ENCODE measurements at places on chromosomes 5 and 9.

DNA sequence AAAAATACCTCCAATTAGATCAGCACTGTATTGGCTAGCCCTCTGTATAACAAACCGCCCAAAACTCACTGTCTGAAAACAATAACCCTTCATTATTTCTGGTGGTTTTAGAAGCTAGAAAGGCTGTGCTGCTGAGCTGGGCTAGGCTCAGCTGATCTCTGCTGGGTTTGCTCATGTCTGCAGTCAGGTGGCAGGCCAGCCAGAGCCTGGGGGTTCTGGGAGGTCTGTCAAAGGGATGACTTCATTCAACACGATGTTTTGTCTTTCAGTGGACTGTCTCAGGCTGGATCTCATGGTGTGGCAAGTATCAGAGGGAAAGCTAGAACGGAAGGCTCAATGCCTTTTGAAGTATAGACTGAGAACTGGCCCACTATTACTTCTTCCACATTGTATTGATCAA lies 335.1 kb upstream of the DMAC1 start:
- DNase-seq, result no peak

GRCh38 chr5:36535859-36536615 lies 70.4 kb upstream of the SLC1A3 start:
- DNase-seq, result no peak

DNA sequence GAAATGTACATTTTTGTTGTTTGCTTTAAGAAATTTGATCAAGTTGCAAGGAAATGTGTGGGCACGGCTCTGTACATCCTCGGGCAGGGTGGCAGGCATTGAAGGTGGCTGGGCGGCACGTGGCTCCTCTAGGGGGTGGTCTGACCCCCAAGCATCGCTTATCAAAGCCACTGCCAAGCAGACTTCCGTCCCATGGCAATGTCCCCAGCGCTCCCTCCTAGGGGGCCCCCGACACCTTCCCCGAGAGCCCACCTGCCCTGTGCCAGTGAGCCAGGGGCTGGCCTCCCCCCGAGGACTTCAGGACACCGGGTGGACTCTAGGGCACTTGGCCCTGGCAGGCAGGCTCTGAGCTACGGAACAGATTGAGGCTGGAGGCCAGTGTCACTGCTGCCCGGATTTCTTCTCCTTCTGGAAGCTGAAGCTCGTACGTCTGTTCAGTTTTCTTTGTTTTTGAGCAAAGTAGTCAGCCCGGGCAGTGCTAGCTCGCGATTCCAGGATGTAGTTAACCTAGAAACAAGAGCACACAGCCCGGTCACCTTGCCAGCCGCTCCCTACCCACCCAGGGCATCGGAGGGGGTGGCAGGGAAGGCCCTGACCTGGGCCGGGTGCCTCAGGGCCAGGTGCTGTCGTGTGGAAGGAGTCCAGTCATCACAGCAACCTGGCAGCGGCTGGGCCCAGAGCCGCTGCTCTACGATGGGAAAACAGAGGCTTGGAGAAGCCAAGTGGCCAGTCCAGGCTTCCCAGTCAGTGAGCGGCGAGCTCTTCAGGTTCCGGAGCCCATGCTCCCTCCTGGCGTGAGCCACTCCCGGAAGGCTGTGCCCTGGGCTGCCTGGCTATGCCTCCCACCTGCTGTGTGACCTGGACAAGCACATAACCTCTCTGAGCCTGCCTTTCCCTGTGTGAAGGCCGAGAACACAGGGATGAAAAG lies 177.1 kb downstream of the GAPVD1 start:
- DNase-seq, result no peak

GRCh38 chr9:92044936-92045335 lies 70.3 kb downstream of the SPTLC1 start:
- DNase-seq, result no peak

DNA sequence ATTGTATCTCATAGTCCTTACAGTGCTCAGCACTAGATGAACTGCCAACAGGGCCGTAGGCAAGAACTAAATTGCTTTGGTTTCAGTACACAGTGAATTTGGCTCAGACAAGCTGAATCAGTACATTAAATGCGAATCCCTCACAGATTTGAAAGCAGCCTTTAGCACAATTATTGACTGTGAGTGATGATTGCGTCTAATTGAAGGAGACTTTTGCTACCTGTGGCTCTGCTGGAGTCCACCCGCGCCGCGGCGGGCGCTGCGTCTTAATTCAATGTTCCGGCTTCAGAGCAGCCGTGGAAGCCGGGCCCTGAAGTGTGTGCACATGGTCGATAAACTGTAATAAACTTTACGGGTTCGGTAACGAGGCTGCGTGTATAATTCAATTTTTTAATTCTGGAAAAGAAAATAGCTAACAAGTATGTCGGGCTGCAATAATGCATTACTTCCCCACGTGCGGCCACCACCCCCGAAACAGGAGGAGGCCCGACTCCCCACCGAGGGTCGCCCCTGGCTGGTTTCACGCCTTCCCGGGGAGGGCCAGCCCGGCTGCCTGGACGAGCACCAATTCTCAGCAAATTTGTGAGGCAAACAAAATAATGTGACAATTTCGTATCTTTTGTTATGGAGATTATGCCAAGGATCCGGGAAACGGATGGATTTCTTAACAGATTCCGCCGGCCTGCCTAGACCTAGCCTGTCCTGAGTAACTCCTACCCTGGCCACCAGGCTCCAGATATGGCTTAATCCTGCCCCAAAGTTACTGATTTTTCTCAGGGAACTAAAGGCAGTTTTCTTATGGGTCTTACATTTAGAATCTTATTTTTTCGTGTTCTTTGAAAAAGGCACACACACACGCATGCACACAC lies 269.4 kb upstream of the IRX1 start:
- no peak for DNase-seq

GRCh38 chr5:111117136-111117535 lies 25.0 kb downstream of the WDR36 start:
- no peak for DNase-seq

DNA sequence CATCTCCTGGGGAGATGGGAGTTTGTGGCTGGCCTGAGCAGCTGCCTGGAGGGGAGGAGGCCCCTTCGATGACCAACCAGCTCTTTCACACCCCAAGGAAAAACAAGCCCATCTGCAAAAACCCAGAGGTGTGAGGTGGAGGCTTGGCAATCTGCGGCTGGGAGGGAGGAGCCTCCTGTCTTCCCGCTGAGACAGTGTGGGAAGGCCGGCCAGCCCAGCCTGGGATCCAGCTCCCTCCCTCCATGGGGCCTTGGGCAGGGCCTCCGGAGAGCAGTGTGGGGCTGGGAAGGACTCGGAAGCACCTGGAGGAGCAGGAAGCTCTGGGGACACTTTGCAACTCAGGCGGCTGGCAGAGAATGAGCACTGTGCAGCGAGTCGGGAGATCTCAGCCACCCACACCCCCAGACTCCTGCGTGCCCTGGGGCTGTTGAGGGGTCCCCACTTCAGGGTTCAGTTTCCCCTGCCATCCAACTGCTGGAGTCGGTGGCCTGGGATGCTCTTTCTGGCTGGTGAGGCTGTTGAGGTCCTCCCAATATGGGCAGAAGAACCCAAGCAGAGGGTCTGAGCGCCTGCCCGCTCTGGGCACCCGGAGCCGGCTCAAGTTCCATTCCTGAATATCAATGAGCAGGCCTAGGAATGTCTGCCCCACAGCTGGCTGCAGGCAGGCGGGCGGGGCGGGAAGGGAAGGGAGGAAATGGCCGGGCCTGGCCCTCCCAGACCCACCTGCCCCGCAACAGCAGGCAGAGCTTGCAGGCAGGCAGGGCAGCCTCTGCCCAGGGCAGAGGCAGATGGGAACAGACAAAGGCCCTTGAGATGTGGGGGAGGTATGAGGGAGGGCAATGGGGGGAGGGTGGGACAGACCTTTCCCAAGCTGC lies 101.1 kb downstream of the FGF18 start:
- DNase-seq, result no peak

GRCh38 chr5:62340392-62340791 lies 34.4 kb downstream of the KIF2A start:
- DNase-seq, result no peak

DNA sequence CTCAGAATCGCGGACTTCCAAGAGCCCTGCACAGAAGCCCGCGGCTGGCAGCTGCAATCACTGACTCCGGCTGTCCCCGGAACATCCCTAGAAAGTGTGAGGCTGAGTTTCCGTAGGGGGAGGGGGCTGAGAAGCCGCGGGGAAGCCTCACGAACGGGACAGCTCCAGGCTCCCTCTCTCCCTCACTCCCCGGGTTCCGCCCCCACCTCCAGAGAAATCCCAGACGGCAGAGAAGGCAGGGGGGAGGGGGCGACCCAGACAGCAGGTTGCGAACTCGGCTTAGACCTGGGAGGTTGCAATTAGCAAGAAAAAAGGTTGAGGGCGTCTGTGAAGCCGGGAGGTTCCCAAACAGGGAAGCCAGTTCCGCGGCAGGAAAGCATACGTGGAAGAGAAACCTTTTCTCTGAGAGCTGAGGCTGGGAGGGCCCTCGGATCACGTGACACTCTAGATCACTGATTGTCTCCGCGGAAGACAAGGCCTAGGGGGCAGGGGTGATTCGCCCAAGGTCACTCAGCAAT lies 73.8 kb upstream of the CPLX2 start:
- no peak for DNase-seq

GRCh38 chr5:72183101-72183520 lies 75.8 kb downstream of the MAP1B start:
- no peak for DNase-seq

Data from stimulated activated CD4-positive, alpha-beta T cell treated with anti-CD3 and anti-CD28 coated beads, TNF-alpha, amount 100 ng/mL, for 4 hours (primary cell).